Kidney (tissue), 22 donors: ENCODE measurements at places on chromosomes 7 and 10.
A peak's percentile ranks its signal among the peaks of the same experiment; 100 is the strongest.

DNA sequence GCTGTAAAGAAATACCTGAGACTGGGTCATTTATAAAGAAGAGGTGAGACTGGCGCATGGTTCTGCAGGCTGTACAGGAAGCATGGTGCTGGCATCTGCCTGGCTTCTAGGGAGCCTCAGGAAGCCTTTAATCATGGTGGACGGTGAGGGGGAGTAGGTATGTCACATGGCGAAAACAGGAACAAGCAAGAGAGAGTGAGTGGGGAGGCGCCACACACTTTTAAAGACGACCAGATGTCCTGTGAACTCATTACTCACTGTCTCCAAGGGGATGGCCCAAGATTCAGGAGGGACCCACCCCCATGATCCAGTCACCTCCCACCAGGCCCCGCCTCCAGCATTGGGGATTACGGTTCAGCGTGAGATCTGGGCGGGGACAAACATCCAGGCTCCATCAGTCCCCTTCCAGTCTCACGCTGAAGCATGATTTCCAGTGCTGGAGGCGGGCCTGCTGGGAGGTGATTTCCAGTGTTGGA, 3.2 kb downstream of the ZNF316 start:
- no peaks in the 10 kb centered on the region for H3K27me3 ChIP-seq
- H3K36me3 ChIP-seq, result no peaks in the 10 kb centered on the region
- no peak overlapping the region for H3K27ac ChIP-seq
- H3K4me3 ChIP-seq, result no peak overlapping the region
- DNase-seq, result no peak

DNA sequence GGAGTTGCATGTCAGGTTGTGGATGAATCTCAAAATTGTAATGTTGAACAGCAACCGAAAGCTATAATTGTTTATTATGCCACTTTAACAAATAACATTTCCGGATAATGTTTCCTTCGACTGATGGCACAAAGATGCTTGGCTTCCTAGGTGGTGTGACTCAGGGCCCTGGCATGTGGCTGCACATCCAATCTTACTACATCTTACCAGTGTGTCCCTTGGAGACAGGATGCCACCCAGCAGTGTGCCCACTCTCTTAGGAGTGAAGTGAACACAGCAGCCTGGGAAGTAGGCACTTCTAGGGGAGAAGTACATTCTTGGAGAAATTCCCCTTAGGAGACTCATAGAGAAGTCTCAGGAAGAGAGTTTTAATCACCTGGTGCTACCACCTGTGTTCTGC, 33.0 kb upstream of the GPR26 start:
- no peaks in the 10 kb centered on the region for H3K4me1 ChIP-seq
- H3K4me3 ChIP-seq, result no peak overlapping the region
- no peak for DNase-seq
- H3K36me3 ChIP-seq, result no peaks in the 10 kb centered on the region
- no peak overlapping the region for H3K27ac ChIP-seq

- no peaks in the 10 kb centered on the region for H3K27me3 ChIP-seq
- no peaks in the 10 kb centered on the region for H3K36me3 ChIP-seq
- no peak overlapping the region for H3K4me3 ChIP-seq
- no peaks in the 10 kb centered on the region for H3K4me1 ChIP-seq
Measured at GRCh38 chr7:95986178-95986764, 213.9 kb downstream of the DYNC1I1 start.

- no peak for DNase-seq
- H3K4me1 ChIP-seq, result peaks cover 12% of the 10 kb centered on the region
- peak overlapping the region; percentile 49 for H3K27ac ChIP-seq
Measured at GRCh38 chr10:110833941-110834628, 37.6 kb upstream of the PDCD4 start.

DNA sequence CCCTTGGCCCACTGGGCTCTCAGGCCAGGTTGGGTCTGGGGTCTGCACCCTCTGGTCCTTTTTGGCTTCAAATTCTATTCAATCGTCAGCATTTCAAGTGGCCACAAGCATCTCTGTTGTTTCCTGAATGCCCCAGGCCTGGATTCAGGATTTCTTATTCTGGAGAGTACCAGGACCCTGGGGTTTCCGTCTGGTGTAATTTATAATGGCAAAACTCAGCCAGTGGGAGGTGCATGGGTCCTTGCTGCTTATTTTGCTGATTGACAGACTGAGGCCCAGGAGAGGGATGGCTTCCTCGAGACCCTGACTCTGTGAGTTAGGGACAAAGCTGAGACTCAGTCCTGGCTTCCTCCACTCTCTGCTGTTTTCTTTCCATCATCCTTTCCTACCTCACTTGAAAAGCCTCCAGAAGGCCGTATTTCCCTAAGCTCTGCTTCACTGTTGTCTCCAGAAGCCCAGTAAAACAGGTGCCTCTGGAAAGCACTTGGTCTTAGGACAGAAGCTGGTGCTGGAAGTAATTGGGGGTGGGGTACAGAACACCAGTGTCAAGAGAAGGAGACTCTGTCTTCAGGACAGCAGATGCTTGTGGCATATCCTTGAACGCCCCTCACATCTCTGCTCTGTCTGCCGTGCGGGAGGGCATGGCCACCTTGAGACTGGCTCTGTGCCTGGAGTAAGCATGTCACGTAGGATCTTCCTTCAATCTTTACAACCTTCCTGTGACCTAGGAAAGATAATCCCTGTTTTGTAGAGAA, 39.4 kb upstream of the SH2D4B start:
- peak; percentile 13 for DNase-seq
- no peaks in the 10 kb centered on the region for H3K27me3 ChIP-seq
- H3K27ac ChIP-seq, result peak overlapping the region; percentile 82
- peaks cover 65% of the 10 kb centered on the region for H3K4me1 ChIP-seq

GRCh38 chr10:93397020-93397419, 85.1 kb downstream of the MYOF start:
- H3K36me3 ChIP-seq, result no peaks in the 10 kb centered on the region
- no peak overlapping the region for H3K27ac ChIP-seq
- no peaks in the 10 kb centered on the region for H3K4me1 ChIP-seq
- no peak overlapping the region for H3K4me3 ChIP-seq
